Bronchus fibroblast of lung (primary cell): ENCODE measurements at places on chromosomes 6 and 20. TPM values are rescaled to one million over a fixed set of nuclear protein-coding genes. Genes with fewer than 3 reads are reported as not detected.

Gene SPACA1
- total RNA-seq: not detected in 2 replicates

Gene OR10C1
- not detected in 2 replicates for total RNA-seq

Gene MMP24
- 0.15 and 0.17 TPM in 2 replicates for total RNA-seq

Gene CFAP61
- total RNA-seq: not detected in 2 replicates

Gene KCNK16
- not detected in 2 replicates for total RNA-seq
